ENCODE measurements at places on chromosomes 4 and X.
A peak's percentile ranks its signal among the peaks of the same experiment; 100 is the strongest.

DNA sequence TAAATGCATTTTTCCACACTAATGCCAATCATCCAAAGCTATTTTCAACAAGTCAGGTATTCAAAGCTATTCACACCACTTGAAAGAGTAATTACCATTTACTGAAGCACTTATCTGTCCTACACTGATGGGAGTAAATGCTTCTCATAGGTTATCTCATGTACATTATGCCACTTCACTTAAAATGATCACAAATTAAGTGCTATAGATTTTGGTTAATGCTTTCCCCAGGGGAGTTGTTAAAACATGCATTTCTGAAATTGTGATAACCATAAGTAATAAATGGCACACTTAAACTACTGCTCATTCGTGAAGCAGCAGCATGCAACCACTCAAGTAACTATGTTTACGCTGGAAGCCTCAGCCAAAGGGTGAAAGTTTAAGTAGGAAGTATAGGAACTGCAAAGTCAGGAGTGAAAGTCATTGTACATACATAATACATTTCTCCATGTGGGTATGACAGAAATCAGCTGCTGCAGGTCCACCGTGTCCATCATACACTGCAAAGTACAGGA is 6.6 kb downstream of the PPM1K start:
- no peak for DNase-seq

DNA sequence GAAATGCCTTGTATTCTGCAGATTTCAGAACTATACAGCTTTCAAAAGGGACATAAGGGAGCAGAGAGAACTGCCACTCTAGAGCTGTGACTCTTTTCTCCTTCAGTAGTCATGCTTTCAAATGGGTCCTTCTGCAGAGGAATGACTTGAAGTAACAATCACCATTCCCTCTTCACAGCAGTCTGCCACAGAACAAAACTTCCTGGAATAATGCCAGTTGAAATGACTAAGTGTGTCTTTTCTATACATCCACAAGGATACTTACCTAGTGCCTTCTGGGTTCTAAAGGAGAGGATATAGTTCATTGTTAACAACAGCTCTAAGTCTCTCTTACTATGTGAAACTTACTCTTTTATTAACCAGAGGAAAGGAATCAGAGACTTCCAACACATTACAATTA is 515.4 kb upstream of the ATOH1 start:
- DNase-seq, result peak; percentile 26

DNA sequence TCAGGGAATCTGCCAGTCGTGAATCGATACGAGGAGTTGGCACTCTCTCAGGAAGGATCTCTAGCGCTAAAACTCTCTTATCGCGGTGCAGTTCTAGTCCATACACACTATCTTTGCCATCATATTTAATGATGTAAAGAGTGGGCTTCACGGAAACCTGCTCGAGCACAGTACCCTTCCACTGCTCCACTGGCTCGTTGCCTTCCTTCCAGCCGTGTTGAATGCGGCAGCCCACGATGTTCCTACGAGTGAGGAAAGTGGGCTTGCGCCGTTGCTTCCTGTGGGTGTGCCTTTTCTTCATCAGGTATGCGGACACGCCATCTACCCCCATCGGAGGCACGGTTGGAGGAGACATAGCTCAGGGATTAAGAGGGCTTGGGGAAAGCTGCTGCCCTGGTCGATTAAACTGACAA is 661 bp downstream of the SPIN4 start:
- peak; percentile 51 for DNase-seq

DNA sequence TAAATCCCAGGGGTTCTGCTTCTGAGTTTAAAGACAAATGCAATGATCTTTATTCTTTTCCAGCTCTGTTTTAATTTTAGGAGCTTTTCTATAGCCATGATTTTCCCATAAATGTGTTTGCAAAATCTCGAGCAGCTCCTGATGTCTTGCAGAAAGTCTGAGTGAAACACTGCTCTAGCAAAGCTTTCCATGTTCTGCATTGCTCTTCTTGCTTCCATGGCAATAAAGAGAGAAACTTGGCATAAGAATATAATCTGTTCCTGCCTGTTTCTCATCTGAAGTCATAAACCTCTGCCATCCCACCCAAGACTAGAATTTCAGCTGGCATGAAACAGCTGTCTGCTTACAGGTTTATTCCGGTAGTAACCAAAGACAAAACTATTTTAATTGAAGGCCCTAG is 254.5 kb downstream of the SPRY1 start:
- DNase-seq, result no peak

- peak; percentile 10 for DNase-seq
These were observed 2.8 kb upstream of the SRP72 start for GRCh38 chr4:56464581-56464980.

DNA sequence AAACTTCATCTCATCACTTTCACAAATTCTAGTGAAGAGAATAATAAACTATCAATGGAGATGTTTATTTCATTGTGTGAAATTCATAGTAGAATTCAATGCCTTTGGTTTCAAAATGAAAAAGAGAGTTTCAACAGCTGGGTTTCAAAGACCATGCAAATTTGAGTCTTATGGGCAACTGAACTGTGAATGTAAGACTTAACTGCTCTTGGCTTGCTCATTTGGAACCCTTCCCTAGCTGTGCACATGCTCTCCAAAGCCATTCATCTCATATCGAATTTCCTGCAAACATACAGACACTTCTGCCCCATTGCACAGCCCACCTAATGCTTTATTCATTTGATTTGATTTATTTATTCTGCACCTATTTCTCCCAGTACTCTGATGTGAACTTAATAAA is 154.5 kb downstream of the GRXCR1 start:
- DNase-seq, result no peak

DNA sequence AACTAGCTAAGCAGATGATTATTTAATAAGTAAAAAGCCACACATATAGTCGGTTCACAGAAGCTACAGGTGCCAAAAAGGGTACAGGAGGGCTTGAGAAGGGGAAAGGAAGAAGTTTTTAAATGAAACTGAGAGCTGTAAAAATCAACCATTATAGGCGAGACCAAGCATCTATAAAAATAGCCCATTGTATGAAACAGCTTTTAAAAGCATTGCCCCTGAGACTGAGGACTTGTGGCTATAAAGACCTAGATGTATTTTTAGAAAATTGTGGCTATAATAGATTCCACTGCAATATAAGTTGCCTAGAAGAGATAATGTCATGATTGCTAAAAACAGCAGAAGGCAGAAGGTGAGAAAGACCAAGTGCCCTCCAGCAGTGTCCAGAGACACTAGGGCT is 15.0 kb upstream of the TTC29 start:
- DNase-seq, result no peak

GRCh38 chrX:110741213-110741796 is 54.3 kb downstream of the CHRDL1 start:
- DNase-seq, result peak; percentile 77

DNA sequence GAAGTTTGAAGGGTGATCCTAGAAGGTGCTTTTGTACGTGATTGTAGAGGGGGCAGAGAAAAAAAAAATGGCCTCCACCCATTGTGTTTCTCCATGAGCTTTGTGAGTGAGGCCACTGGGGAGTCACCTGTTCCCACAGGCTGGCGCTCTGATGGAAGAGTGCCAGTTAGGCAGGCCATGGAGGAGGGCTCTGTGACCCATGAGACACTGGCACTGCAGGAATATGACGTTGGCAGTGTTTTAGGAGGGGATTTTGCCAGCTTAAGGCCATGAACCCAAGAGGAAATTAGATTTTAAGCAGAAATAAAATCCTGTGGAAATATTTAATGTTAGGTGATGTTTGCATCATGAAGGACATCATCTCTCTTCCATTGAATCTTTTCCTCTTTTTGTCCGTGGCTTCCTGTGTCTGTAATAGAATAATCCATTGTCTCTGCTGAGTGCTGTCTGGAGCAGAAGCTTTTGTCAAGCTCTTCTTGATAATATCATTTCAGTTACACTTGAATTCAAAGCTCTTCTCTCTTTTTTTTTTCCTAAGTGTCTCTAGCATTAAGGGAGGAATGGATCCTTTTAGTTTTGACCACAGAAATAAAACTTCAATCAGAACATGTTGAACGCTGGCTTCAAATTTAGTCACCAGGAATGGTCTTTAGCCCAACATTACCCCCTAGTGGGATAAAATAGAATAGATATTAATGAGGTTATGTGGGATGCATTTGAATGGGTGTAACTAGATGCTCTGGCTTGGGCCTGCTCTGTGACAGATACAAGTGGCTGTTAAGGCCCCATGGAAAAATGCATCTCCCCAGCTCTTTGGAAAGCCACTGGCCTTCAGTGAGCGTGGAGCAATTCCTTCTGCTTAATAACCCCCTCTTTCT is 41.0 kb upstream of the UCP1 start:
- DNase-seq, result peak; percentile 59

- DNase-seq, result no peak
These were observed 23.1 kb upstream of the KLHL2 start for GRCh38 chr4:165184220-165184619.

GRCh38 chrX:43500996-43501694 is 155.0 kb upstream of the MAOA start:
- DNase-seq, result no peak

GRCh38 chr4:8940792-8941491 is 69.3 kb upstream of the HMX1 start:
- peak; percentile 25 for DNase-seq

DNA sequence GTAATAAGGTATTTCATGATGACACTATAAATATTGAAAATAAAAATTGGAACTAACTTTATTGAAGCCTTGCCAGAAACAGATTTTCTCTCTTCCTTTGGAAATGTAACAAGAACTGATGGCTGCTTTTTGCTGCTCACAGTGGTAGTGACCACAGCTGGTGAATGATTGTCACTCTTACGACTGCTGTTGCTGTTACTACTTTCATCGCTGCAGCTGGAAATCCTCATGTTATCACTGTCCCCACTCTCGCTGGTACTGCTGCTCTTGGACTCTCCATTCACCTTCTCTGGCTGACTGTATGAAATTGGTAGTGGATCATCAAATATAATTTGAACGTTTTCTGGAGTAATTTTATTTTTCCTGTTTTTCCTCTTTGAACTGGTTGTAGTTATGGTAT is 28.5 kb upstream of the COX18 start:
- DNase-seq, result no peak

DNA sequence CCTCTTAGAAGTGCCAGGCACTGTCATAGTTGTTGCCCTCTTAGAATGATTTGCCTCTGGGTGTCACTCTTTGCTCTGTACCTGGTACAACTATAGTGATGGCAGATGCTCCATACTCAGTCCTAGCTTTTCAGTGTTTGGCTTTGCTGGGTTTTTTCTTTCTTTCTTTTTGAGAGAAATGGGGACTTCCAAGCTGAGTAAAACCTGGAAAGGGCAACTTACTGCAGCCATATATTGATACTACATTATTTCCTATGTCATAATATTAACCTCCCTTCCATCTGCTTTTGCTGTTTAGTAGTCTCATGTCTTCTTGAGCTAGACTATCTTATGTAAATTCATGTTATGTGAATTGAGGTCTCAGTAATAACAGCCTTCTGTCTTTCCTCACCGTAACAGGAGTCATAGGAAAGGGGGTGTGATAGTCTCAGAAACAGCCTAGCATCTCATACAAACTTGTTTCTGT is 49.0 kb downstream of the NIPAL1 start:
- DNase-seq, result no peak

- DNase-seq, result no peak
These were observed 6.9 kb downstream of the SORCS2 start for GRCh38 chr4:7199129-7199725.

GRCh38 chr4:31360786-31361185 is 640.6 kb downstream of the PCDH7 start:
- no peak for DNase-seq

DNA sequence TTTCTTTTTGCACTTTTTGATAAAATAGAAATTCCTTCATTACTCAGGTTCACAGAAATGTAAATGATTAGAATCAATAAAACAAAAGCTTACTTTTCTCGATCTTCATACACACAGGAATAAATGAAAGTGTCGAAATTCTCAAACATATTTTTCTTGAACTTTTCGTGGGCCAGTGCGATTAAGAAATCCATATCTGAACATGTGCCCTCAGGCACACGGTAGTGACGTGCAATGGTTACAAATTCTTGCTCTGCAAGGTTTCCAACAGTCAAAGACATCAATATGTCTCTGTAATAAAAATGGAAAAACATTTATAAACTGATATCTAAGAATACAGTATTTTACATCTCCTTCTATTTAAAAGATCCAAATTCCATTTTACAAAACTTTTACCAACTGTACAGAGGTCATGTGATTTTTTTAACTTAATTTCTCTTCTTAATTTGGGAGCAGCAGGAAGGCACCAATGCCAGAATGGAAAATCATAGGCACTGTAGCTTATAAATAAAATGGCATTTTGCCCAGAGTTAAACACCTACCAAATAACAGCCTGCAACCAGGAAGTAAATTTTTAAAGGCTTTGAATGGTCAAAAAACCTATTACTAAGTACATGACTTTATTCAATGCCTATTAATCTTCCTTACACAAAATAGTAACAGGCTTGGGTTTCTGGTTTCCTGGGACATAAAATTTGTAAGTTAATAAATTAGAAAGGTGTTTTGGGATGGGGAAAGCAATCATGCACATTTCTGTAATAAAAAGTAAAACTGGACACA is 165.0 kb downstream of the EFHC2 start:
- DNase-seq, result peak; percentile 20

GRCh38 chrX:519741-520140 is 110.8 kb upstream of the SHOX start:
- DNase-seq, result no peak

DNA sequence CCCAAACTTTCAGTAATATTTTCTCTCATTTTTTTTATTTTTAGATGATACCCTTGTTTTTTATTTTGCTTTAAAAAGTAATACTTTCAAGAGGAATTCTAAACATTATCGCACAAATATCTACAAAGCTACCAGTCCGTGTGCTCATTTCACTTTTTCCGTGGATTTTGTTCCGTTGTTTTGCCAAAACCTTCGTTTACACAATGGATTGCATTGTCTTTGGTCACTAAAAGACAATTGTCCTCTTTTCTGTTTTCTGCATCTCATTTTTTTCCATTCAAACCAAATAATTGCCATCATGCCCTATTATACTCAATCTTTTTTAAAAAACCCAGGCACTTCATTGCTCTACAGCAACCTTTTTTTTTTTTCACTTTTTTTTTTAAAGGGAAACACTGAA is 214.9 kb downstream of the CXXC4 start:
- DNase-seq, result no peak

- no peak for DNase-seq
These were observed 78.1 kb downstream of the ARSF start for GRCh38 chrX:3119376-3119775.

GRCh38 chrX:4944767-4945166 is 1231.3 kb upstream of the PRKX start:
- DNase-seq, result no peak

DNA sequence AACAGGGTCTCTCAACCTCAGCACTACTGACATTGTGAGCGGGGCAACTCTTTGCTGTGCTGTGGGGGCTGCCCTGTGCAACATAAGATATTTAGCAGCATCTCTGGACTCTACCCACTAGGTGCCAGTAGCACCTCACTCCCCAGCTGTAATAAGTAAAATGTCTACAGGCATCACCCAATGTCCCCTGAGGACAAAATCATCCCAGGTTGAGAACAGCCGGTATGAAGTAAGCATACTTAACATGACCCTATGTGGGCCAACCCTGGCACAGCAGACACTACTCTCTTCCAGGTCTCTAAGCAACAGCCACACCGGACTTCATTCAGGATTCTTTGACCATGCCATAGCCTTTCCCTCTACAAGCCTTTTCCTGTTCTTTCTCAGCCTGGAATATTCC is 10.5 kb upstream of the MGST2 start:
- DNase-seq, result peak; percentile 33
